T-helper 1 cell (primary cell): ENCODE measurements at places on chromosomes 13 and 19.

GRCh38 chr13:76271728-76272232 lies 614.4 kb downstream of the KCTD12 start:
- DNase-seq: no peak

- no peak for DNase-seq
These were observed 1.0 kb upstream of the ETFB start for GRCh38 chr19:51367255-51367564.

DNA sequence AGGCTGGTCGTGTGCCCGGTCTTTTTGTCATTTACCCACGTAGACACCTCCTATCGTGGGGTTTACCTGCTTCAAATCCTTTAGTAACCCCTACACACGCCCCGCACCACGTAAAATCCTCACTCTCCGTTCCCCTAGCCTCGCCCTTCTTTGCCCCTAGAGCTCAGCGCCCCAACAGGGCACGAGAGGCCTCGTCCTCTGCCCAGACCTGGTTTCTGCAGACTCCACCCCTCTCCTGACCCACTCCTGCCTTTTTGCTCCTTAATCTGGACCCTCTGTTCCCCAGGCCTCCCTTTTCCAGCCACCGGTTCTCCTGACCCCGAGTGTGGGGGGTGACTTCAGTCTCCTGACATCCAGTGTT lies 412 bp downstream of the ZNF528 start:
- DNase-seq: peak; percentile 0

DNA sequence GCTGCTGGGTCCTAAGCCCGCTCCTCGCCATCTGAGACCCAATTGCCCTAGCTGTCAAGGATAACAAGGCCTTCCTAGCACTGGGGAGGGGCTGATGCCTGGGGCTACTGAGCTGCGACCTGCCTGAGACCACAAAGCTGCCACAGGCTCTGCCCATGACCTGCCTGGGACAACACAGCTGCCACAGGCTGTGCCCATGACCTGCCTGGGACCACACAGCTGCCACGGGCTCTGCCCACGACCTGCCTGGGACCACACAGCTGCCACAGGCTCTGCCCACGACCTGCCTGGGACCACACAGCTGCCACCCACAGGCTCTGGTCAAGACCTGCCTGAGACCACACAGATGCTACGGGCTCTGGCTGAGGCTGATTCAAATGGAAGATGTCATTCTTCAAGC lies 54.8 kb downstream of the EPS15L1 start:
- DNase-seq: no peak

DNA sequence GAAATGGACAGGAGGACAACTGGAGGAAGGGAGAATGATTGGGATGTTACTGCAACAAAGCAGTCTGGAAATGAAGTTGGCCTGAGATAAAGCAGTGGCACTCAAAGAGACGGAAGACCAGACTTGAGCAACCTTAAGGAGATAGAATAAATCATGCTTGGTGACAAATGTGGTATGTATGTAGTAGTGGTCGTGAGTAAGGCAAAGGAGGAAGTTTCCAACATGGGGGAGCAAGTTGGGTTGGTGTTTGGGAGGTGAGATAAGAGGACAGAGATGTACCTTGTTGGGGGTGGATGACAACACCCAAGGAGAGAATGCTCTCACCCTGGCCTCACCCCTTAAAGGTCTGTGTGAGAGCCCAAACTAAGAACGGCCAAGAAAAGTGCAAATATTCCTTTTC lies 420.5 kb downstream of the DIAPH3 start:
- DNase-seq: no peak

- no peak for DNase-seq
These were observed 134.4 kb downstream of the DLEU7 start for GRCh38 chr13:50709058-50709457.

DNA sequence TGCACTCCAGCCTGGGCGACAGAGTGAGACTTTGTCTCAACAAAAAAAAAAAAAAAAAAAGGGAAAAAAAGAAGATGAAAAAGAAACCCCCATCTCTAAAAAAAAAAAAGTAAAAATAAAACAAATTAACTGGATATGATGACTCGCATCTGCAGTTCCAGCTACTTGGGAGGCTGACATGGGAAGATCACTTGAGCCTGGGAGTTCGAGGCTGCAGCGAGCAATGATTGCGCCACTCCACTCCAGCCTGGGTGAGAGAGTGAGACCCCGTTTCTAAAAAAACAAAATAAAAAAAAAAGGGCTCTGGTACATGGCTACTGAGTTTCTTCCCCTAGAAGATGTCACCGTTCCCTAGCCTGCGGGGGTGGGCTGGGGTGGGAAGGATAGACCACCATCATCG lies 2.4 kb upstream of the CATSPERG start:
- DNase-seq: no peak

DNA sequence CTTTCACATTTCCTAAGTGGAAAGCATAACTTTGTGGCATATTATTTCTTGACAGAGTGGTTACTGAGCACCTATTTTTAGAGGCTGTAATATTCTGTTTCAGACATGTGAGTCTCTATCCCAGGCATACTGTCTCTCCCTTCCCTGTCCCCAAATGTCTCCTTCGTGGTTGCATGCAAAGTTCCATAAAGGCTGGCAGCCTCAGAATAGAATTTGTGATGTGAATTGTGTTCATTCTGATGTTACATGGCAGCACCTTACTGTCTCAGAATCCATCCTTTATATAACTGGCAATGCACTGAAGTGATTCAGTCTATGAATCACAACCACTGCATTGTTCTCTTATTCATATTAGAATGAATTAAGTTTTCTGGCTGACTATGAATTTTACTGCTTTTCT lies 89.0 kb upstream of the SLC7A1 start:
- DNase-seq: no peak

DNA sequence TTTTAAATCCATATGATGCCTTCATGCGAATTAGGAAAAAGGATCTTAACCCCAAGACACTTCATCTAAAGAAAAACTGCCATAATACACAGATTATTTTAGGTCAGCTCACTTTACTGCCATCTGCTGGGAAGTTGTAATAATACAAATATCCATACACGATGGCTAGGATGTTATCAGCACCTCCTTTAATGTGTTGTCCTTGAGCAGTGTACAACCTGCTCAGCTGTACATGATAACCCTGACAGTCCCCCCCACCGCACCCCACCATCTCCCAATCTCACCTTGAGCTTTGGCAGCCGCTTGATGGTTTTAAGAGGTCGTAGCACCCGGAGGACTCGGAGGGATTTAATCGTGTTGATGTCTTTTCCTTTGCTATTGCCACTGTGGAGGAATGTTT lies 112.2 kb downstream of the IER2 start:
- DNase-seq: no peak

- no peak for DNase-seq
These were observed 233.4 kb upstream of the CSNK1A1L start for GRCh38 chr13:37338726-37339385.

- peak; percentile 83 for DNase-seq
These were observed 4.2 kb downstream of the LTBP4 start for GRCh38 chr19:40605216-40605971.

DNA sequence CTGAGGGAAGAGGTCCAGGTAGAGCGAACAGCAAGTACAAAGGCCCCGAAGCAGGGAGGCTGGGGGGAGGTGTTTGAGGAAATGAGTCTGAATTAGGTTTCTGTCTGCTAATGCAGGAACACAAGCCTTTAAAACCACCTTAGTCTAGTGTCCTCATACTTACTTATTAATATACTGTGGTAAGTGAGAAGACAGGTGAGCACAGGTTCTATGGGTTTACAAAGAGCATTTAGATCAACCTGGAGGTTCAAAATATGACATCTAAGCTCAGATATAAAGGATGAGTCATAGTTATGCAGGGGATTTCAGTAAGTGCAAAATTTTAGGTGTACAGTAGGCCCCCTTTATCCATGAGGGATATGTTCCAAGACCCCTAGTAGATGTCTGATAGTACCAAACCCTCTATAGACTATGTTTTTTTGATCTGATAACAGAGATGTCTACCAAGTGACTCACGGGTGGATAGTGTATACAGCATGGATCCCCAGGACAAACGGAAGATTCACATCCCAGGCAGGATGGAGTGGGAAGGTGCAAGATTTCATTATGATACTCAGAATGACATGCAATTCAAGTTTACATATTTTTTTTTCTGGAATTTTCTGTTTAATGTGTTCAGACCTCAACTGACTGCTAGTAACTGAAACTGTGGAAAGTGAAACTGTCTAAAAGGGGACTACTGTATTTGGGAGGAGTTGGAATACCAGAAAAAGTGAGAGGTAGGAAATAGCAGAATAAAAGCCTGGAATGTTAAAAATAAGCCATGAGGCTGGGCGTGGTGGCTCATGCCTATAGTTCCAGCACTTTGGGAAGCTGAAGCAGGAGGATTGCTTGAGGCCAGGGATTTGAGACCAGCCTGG lies 18.2 kb upstream of the MED4 start:
- DNase-seq: no peak

DNA sequence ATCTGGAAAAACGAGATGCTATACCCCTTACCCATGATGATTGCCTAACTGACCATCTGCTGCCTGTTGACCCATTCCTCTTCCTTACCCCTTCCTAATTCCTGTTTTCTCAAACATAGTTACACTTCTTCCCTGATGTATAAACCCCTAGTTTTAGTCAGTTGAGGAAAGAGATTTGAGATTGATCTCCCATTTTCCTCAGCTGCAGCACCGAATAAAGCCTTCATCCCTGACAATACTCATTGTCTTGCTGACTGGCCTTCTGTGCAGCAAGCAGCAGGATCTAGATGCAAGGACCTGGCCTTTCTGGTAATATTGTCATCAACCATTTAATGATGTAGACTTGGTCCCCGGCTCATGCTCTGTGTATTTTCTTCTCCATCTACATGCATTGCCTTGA lies 999 bp upstream of the ZNF264 start:
- no peak for DNase-seq

GRCh38 chr19:42060117-42060516 lies 9.9 kb downstream of the GRIK5 start:
- no peak for DNase-seq

DNA sequence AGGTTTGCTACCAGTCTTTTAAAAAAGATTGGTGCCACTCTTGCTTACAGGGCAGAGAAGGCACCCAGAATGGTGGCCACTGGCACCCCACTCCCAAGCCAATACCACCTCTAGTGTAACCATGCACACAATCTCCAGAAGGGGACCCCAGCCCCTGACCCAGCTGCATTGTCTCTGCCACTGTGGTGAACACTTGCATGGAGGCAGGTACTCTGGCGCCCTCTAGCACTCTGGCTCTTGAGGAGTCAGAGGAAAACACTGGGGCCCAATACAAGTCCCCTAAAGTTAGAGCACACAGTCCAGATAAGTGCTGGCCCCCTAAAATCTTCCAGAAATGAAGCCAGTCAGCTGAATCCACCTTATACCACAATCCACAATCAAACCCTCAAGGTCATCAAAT lies 6.0 kb downstream of the ERVV-1 start:
- DNase-seq: no peak

DNA sequence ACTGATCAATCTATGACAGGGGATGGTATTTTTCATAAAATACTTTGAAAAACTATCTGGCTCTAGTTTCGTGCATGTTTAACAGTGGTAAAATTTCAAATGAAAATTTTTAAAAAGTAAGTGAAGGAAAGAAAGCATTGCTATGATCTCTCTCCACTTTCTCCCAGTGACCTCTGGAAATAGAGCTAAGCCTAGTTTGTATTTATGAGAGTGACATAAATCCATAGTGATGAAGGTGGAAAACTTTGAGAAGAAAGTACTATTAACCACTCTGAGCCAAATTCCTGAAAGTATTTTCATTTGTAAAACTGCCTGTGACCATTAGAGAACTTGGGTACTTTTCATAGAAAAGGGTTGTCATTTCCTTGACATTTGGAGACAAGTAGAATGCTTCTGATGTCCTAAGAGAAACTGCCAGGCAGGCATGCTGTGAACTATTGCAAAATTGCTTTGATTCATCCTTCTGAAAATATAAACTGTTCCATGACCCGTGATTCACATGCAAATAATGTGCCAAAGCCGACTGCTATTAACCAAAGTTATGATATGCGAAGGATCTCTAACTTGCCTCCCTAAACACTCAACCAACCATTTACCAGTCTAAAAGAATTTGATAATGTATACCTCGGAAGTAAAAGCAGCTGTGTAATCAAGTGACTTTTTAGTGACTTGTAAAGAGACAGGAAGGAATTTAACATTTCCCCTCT lies 133.2 kb downstream of the VWA8 start:
- no peak for DNase-seq

DNA sequence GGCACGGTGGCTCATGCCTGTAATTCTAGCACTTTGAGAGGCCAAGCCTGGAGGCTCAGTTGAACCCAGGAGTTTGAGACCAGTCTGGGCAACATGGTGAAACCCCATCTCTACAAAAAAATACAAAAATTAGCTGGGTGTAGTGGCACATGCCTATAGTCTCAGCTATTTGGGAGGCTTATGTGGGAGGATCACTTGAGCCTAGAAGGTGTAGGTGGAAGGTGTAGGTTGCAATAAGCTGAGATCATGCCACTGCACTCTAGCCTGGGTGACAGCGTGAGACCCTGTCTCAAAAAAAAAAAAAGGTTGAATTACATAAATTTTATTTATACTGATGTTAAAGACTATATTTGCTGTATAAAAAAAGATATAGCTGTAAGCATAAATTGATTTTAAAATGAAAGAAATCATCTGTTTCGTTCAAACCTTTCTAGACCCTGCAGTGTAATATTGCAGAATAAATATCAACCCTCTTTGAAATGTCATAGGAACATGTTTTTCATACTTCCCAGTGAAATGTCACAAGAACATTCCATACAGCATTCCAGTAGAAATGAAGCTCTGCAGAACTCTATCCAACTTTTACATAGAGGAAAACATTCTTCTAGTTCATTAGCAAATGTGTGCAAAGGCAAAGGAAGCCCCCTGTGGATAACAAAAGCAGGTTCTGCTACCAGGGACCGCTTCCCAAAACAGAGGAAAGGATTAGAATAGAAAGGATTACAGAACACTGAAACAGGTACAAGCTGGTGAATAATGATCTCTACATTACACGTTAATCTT lies 76.0 kb downstream of the CAB39L start:
- DNase-seq: no peak

DNA sequence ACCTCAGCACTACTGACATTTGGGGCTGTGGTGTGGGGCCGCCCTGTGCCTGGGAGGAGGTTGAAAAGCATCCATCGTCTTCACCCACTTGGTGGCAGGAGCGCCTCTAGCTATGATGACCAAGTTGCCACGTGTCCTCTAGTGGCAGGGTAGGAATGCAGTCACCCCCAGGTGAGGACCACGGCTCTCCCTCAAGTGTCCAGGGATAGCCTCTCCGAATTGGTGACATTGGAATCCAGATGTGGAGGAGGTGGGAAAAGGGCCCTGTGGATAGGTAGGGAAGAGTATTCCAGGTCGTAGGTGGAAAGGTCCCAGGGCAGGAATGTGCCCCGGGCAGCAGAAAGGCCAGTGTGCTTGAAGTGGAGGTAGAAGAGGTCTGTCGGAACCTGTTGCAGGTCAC lies 37.6 kb downstream of the ARHGEF18 start:
- DNase-seq: no peak
